ENCODE measurements at places on chromosomes 4 and X.

- no peak for DNase-seq
Observed at GRCh38 chr4:110412354-110413065, 63.4 kb upstream of the ENPEP start.

DNA sequence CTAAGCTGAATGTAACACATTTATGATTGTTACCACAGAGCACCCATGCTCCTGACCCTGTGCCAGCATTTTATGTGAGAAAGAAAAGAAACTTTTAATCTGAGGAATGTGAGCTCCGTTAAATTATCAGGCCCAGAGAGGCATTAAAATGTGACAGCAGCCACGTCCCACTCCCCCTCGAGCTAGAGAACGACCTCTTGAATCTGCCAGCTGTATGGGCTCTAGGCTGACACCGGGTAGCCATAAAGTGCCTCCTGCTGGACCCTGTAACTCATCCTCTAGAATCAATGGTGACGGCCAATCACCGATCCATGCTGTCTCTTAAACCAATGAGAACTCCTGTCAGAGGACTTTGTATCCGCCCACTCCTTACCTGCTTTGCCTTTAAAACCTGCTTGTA is 110.2 kb upstream of the ADRA2C start:
- no peak for DNase-seq

DNA sequence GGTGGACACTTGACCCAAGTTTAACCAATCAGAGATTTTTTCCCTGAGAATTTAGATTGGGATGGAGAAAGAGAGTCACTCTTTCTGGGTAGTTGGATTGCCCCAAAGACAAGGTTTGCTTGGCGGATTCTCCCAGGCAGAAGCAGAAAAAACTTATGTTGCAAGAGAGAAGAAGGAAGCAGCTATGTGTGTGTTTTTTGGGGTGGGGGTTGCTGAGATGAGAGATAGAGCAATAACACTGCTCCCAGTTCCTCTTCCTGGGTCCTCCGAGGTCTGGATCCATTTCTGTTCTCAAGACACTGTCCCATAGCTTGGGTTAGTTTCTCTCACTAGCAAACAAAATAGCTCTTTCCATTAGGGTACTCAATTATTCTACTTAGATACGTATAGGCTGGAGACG is 222.1 kb downstream of the STIM2 start:
- DNase-seq: no peak

DNA sequence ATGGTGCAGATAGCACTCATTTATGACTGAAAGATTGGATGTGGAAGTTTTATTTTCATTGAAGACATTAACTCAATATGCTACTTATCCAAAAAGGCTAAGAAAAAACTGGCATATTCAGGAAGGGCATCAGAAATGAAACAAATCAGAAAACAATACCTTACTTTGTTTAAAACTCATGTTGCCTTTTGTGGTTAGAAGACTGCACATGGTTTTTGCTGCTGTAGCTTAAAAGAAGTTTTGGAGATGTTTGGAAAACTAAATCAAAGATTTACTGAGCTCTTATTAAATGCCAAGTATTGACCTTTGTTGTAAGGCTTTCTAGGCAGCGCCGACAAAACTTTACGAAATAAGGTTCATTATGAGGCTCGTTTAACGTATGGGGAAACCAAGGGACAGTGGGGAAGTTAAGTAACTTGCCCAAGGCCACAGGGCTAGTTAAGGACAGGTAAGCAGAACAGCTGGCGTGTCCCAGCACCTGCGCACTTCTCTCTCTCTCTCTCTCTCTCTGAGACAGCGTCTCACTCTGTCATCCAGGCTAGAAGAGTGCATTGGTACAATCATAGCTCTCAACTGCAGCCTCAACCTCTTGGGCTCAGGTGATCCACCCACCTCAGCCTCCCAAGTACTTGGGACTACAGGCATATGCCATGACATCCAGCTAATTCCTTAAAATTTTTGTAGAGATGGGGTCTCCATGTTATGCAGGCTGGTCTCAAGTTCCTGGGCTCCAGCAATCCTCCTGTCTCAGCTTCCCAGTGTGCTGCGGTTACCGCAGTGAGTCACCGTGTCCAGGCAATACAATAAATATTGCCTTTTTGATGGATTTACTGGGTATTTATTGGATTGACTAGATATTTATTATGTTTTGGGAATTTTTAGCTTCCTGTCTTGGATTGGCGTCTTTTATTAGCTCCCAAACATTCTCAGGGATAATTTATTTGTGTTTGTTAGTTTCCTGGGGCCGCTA is 16.1 kb downstream of the LRP2BP start:
- no peak for DNase-seq

- DNase-seq: no peak
Observed at GRCh38 chr4:12679217-12679616, 804.9 kb downstream of the RAB28 start.

- DNase-seq: no peak
Observed at GRCh38 chr4:37758226-37758625, 68.3 kb upstream of the PGM2 start.

- DNase-seq: no peak
Observed at GRCh38 chrX:43527801-43528200, 128.3 kb upstream of the MAOA start.

DNA sequence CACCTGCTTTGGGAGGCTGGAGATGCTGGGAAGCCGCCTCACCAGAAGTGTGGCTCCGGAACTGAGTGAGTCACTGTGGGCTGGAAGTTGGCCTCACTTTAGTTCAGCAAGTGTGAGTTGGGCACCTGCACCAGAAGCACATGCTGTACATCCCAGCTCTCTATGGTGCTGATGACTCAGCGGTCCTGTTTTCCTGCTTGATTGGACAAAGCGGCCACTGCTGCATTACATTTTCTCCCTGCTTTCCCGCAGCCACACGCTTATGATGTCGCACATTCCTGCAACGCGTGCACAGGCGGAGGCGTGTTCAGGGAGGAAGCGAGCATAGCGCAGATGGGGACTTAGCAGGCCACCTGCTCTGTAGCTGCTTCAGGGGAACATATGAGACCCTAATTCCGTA is 26.7 kb upstream of the CLDN34 start:
- no peak for DNase-seq

- DNase-seq: peak; percentile 1
Observed at GRCh38 chrX:107826238-107827029, 768 bp downstream of the MID2 start.

DNA sequence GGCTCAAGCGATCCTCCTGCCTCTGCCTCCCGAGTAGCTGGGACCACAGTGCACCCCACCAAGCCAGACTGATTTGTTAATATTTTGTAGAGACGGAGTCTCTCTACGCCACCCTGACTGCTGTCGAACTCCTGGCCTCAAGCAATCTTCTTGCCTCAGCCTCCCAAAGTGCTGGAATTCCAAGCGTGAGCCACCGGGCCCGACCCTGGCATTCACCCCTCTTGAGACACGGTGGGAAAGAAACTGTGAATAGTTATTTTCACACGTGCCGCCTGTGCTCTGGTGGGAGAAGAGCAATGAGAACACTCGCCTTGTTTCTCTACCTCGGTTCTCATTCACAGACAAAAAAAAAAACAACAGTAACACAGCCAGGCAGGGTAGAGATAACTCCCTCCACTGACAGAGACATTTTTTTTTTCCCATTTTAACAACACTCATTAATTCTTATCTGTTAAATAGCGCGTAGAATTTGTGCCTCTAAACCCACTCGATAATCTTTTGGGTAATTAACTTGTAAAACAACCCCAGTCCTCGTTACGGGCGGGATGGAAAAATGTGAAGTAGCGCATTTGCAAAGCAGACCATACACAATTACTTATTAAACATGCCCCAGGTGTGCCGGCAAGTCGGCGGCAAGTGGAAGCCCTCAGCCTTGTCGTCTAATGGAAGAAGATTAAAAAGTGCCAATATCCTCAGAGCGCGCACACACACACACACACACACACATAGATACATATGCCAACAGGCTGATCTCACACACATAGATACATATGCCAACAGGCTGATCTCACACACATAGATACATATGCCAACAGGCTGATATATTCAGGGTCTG is 103.3 kb downstream of the DHRSX start:
- DNase-seq: no peak

- no peak for DNase-seq
Observed at GRCh38 chrX:69995362-69996112, 54.2 kb downstream of the AWAT2 start.

- no peak for DNase-seq
Observed at GRCh38 chrX:24498975-24499374, 33.9 kb downstream of the PDK3 start.

DNA sequence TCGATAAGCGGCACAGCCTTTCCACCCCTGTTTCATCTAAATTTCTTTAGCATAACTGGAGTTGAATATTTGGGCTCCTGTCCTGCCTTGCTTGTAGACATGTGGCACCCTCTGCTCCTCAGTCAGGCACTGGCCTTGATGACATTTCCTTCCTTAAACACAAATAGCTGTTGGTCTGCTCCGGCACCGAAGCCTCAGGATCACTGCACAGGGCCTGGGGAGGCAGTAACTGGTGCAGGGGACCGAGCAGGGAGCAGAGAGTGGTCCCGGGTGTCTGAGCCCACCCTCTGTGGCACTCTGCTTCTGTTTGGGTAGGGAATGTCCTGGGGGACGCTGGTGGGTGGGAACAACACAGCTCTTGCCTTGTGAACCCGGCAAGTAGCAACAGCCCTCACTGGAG is 13.6 kb downstream of the RGS12 start:
- DNase-seq: no peak

- peak; percentile 49 for DNase-seq
Observed at GRCh38 chr4:114603497-114603896, 4.9 kb downstream of the UGT8 start.

GRCh38 chrX:136147315-136147901 is at the start of gene FHL1:
FHL1 (plus strand) TSS chrX:136147533.
- DNase-seq: peak; percentile 10

- no peak for DNase-seq
Observed at GRCh38 chr4:2925931-2926860, 37.0 kb downstream of the NOP14 start.

DNA sequence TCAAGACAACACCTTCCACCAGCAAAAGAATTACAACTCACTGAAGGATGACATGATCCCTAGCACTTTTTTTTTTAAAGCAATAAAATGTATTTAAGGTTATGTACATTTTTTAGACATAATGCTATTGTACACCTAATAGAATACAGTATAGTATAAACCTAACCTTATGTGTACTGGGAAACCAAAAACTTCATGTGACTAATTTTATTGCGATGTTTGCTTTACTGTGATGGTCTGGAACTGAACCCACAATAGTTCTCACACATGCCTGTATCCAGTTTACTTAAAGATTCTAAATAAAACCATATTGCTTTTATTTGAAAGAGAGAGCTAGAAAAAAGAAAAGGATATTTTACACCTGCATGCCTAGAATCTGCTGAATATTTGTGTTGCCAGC is 4.4 kb upstream of the STS start:
- no peak for DNase-seq

GRCh38 chr4:114043116-114043515 is 63.7 kb upstream of the ARSJ start:
- DNase-seq: no peak

GRCh38 chr4:42453612-42454011 is 56.3 kb downstream of the SHISA3 start:
- DNase-seq: no peak

DNA sequence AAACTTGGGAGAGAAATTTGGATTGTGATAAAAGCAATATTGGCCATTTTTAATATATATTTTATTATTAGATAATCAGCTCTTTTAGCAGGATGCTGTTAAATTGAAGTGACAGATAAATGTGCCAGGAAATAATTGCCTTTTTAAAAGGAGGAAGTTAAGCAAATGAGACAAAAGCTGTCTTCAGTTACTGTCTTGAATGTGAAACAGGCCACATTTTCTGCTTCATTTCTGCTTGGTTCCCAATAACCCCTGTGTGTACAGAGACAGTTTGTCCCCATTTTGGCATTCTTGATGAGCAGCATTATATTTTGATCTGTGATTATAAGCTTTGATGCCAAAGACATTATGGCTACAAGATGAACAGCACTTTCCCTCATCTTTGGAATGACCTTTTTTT is 953 bp downstream of the EPGN start:
- DNase-seq: no peak

GRCh38 chr4:95288552-95288951 is 260.2 kb downstream of the UNC5C start:
- no peak for DNase-seq

GRCh38 chr4:36081185-36081584 is 163.1 kb downstream of the ARAP2 start:
- no peak for DNase-seq

DNA sequence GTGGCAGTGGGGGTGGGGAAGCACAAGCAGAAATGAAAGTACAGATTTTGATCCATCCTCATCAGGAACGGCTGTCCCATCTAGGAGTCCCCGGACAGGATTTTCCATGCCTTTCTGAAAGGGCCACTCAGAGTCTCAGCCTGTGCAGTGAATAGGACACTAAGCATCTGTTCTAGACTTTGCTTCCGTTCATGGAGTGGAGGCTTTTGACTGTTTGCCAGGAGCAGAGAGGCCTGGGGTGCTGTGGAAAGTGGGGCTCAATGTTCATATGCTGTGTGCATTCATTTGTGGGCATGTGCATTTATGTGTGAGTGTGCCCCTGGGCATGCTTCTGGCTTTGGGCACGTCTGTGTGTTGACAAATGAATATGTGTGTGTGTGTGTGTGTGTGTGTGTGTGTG is 25.6 kb upstream of the MAMLD1 start:
- DNase-seq: no peak

DNA sequence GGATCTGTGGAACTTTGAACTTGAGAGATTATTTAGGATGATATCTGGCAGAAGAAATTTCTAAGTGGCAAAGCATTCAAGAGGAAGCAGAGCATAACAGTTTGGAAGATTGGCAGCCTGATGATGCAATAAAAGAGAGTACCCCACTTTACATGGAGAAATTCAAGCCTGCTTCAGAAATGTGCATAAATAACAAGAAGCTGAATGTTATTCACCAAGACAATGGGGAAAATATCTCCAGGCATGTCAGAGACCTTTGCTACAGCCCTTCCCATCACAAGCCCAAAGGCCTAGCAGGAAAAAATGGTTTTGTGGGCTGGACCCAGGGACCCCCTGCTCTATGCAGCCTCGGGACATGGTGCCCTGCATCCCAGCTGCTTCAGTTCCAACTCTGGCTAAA is 420.8 kb downstream of the DTHD1 start:
- DNase-seq: no peak

DNA sequence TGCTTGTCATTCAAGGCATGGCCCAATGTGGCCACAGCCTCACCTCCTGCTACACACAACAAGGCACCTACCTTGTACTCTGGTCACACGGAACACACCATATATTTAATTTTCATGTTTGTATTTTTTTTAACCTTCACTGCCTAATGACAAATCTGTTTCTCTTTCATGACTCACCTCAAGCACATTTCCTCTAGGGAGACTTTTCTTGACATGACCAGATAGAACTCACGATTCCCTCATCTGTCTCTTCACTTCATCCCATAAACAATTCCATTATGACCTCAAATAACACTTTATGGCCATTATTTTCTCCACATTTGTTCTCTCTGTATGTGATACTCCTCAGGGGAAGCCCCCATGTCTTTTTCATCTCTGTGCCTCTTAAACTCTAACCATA is 11.1 kb downstream of the DRP2 start:
- DNase-seq: no peak

DNA sequence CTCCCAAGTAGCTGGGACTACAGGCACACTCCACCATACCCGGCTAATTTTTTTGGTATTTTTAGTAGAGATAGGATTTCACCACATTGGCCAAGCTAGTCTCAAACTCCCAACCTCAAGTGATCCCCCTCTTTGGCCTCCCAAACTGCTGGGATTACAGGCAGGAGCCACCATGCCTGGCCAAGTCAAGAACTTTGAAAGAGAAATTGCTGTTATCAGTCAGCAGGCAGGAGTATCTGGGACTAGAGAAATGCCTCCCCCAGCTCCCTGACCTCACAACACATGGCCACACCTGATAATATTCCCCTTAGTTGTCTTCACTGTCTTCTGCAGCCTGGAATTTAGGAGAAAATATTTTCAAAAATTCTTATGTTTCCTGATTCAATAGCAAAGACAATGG is 7.4 kb downstream of the TXK start:
- DNase-seq: no peak
